HT1080 (cell line): ENCODE measurements at places on chromosomes 4 and X. TPM values are rescaled to one million over a fixed set of nuclear protein-coding genes. Genes with fewer than 3 reads are reported as not detected.

- DNase-seq: no peak
Measured at GRCh38 chr4:85946821-85947220, 413.0 kb downstream of the MAPK10 start.

DNA sequence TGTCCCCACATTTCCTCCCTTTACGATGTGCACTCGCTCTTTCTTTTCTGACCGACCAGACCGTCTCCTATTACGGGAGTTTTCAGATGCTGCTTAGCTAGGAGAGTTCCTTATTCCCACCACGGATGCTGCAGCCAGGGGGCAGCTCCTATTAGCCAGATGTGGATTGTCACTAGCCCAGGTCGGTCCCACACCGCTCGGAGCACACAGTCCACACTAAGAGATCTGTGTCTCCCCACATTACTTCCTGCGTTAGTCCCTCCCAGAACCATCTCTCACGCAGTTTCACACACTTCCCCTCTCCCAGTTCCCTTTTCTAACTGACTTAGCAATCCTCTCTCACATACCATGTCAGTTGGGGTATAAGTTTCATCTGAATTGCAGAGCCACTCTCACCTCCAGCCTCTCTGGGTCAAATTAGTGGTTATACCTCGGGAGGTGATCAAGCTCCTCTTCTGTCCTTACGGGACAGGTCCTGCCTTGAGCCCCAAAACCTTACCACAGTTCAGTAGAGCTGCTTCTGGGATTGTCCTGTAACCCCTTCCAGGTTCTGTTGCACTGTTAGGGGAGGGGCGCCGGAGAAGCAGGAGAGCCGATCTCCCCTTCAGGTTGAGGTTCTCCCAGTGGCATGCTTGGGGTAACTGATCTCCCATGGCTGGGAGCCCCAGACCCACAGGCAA is 28.2 kb downstream of the SULT1E1 start:
- no peak for DNase-seq

DNA sequence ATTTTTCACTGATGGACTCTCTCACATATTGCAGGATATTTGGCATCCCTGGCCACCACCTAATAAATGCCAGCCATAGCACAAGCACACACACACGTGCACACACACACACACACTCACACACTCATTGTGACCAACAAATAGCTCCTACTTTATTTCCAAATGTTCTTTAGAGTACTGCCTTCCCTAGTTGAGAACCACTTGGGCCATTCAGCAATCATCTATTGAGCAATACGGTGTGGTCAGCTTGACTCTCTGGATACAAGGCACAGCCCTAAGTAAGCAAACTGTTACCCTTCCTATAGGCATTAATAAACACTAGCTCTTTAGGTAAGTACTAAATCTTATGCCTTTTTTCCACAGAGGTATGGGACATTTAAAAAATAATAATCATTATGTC is 21.1 kb downstream of the CORIN start:
- DNase-seq: no peak

DNA sequence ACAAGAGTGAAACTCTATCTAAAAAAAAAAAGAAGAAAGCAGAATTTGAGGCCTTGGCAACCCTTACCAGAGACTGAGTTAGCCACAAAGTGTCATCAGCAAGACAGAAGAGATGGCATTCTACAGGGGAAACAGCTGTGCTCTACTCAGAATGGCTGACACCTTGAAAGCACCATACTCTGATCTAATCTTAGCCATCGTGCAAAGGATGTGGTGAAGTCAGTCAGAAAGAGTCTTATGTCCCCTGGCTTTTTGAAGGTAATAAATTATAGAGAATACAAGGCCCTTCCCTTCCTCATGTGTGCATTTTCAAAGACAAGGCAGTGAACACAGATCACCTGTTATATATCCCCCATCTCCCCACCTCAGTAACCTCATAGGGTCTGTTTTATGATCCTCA is 13.2 kb downstream of the CLNK start:
- DNase-seq: no peak

DNA sequence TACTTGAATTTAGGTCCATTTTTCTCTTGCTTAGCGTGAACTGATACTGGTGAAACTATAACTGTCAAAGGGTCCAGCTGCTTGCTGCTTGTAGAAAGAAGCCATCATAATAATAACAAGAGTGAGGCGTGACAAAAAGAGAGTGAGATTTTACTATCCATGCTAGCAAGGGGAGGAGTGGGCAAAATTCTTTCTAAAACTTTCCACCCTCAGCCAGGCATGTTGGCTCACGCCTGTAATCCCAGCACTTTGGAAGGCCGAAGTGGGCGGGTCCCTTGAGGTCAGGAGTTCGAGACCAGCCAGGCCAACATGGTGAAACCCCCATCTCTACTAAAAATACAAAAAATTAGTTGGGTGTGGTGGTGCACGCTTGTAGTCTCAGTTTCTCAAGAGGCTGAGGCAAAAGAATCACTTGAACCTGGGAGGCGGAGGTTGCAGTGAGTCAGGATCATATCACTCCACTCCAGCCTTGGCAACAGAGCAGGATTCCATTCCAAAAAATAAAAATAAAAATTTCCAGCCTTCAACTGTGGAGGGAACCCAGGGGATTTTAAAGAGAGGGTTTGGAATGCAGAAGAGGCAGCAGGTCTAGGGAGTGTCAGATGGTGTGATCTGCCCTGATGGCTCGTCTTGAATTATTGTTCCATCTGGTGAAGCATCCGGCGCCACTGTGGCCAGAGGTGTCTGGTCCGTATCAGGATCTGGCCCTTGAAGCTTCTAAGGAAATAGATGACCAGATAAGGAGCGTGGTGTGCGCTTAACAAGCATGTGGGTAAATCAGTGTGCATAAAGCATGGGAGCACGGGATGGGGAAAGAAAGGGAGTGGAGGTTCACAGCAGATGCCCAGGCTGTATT is 51.8 kb downstream of the LRP2BP start:
- no peak for DNase-seq

GRCh38 chr4:97208749-97209148 is 934.5 kb downstream of the STPG2 start:
- DNase-seq: no peak

DNA sequence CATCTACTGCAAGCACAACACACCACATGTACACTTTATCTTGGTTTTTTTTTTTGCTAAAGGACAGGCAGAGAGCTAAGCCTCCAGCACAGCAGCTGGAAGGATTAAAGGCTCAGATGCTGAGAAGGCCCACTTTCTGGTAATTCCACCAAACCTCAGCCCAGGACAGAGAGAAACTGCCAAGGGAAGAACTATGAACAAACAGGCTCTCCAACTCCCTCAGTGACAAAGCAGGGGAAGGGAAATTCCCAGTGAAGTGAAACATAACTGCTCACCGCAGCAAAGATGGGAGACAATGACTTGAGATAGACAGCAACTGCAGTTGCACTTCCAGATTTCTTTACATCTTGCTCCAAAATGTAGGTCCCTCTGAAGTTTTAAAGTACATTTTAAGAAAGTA is 4.8 kb downstream of the PROM1 start:
- no peak for DNase-seq

GRCh38 chr4:149264093-149264733 is 551.4 kb downstream of the IQCM start:
- DNase-seq: peak; percentile 55

- no peak for DNase-seq
Measured at GRCh38 chr4:66955784-66956183, 589.5 kb downstream of the CENPC start.

DNA sequence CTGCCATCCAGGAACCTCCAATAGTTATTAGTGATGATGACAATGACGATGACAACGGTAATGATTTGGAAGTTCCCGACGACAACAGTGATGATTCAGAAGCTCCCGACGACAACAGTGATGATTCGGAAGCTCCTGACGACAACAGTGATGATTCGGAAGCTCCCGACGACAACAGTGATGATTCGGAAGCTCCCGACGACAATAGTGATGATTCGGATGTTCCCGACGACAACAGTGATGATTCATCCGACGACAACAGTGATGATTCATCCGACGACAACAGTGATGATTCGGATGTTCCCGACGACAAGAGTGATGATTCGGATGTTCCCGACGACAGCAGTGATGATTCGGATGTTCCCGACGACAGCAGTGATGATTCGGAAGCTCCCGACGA is 14.7 kb downstream of the CXCR3 start:
- DNase-seq: no peak

GRCh38 chrX:15606136-15606535 is 5.4 kb upstream of the ACE2 start:
- no peak for DNase-seq

DNA sequence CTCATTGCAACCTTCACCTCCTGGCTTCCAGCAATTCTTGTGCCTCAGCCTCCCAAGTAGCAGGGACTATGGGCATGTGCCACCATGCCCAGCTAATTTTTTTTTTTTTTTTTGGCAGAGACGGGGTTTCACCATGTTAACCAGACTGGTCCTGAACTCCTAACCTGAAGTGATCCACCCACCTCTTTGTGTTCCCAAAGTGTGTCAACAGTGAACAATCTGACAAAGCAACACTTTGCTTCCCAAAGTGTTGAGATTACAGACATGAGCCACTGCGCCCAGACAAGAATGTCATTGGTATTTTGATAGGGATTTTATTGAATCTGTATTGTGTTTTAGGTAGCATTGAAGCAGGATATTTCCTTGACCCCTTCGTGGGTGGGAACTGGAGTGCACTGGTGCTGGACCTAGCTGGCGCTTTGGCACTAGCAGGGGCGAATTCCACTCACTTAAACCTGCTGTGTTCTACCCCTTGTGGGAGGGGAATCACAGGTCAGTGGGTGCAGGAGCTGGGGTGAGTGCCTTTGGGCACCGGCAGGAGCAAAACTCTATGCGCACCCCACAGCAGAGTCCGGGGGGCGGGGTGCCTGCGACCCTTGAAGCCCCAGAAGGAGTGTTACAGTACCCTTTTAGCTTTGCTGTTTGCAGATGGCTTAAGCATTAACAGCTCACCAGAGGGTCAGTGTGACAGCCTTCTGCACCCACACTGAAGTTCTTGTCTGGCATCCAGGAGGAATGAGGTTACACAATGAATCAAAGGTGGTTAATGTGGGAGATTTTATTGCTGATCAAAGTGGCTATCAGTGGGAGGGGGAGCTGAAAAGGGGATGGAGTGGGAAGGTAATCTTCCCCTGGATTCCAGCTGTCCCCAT is 21.9 kb downstream of the KLF8 start:
- DNase-seq: no peak

Gene MAOA
- 9.3 and 14.5 TPM in 2 replicates for total RNA-seq

Gene SORBS2
- 9.3 and 14.6 TPM in 2 replicates for total RNA-seq

Gene EMCN
- not detected in 2 replicates for total RNA-seq

Gene VCX
- total RNA-seq: 0.33 and 0.42 TPM in 2 replicates

Gene ZNF711
- total RNA-seq: 0.13 and 0.16 TPM in 2 replicates

Gene SLC16A2
- total RNA-seq: 7.7 and 9.2 TPM in 2 replicates

Gene SSX2
- total RNA-seq: 0.13 TPM in 1 of 2 replicates, not detected in the other
